Calu3 (cell line): ENCODE measurements at places on chromosomes 1 and 21. TPM values are rescaled to one million over a fixed set of nuclear protein-coding genes. Genes with fewer than 3 reads are reported as not detected.

- H3K36me3 ChIP-seq: no peaks in the 10 kb centered on the region
- H3K4me1 ChIP-seq: peaks cover 9% of the 10 kb centered on the region
- H3K27ac ChIP-seq: no peak overlapping the region
- peaks cover 39% of the 10 kb centered on the region for H3K27me3 ChIP-seq
- no peak overlapping the region for H3K4me3 ChIP-seq
These were observed 18.1 kb upstream of the PDZK1IP1 start for GRCh38 chr1:47207803-47208373.

GRCh38 chr1:31064111-31064717, 1.3 kb downstream of the PUM1 start:
- no peak for DNase-seq
- peak overlapping the region; percentile 98 for H3K4me3 ChIP-seq
- no peaks in the 10 kb centered on the region for H3K27me3 ChIP-seq
- no peaks in the 10 kb centered on the region for H3K4me1 ChIP-seq

- peaks cover 16% of the 10 kb centered on the region for H3K27me3 ChIP-seq
- H3K27ac ChIP-seq: no peak overlapping the region
- H3K4me3 ChIP-seq: no peak overlapping the region
- no peaks in the 10 kb centered on the region for H3K4me1 ChIP-seq
- no peak for DNase-seq
These were observed 1.6 kb upstream of the SLC19A1 start for GRCh38 chr21:45543710-45544448.

DNA sequence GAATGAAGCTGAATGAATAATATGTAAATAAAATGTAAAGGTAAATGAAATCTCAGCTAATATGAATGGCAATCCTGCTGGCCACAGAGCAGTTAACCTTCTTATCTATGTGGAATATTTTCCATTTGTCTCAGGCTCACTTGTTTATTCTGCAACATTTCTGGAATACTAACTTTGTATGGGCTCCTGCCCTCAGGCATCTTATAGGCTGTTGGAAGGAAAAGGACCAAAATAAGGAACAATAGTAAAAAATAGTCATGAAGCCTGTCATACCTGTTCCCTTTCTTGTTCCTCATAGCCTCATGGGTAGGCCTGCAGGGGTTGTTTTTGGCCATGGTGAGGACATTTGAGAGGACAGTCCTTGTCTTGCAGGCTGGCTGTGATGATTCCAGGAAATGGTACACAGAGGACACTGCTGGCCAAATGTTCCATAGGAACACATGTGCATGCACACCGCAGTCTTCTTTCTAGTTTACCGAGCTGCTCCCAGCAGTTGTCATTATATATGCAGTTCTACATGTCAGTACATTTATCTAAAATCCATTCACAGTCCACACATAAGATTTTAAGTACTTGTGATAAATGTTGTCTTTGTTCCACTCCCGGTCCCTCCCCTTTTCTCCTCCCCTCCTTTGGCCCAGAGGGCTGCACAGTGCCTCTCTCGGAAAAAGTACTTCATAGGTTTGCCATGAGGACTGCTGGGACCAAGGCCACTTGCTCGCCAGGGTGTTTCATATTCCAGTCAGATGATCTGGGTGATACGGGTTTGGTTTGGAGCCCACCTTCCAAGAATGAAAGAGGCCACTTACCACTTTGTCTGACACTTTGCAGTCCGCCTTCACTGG, 15.2 kb upstream of the KCNQ4 start:
- H3K4me1 ChIP-seq: no peaks in the 10 kb centered on the region
- no peak overlapping the region for H3K4me3 ChIP-seq

DNA sequence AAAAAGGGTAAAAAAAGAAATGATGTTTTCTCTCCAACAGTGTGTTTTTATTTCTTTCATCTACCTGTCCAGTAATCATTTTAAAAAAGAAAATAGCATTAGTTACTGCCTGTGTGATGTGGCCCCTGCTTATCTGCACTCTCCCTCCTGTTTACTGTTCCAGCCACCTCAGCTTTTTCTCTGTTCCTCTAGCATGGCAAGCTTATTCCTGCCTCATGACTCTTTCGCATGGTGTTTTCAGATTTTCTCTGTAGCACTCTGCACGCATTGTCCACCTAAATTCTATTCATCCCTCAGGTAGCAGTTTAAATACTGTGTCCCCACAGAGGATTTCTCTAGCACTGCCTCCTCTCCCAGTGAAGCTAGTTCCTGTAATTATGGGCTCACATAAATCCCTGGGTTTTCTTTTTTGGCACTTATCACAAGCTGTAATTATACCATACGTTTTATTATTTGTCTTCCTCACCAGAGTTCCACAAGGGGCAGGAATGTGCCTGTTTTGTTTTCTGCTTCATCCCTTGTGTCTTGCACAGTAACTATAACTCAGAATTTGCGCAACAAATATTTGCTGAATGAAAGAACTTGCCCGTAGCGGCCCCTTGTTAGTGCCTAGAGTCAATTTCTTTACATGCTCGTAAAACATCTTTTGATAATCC, 51.4 kb upstream of the LRIG2 start:
- peaks cover 5% of the 10 kb centered on the region for H3K36me3 ChIP-seq
- no peak overlapping the region for H3K27ac ChIP-seq
- H3K27me3 ChIP-seq: no peaks in the 10 kb centered on the region
- H3K4me1 ChIP-seq: no peaks in the 10 kb centered on the region

Gene ZFP69B
- 4.5 and 5.1 TPM in 2 replicates for total RNA-seq

Gene UMODL1
- 0.22 TPM in 1 of 2 replicates, not detected in the other for total RNA-seq
